Central memory CD4-positive, alpha-beta T cell (primary cell): ENCODE measurements at places on chromosomes 13 and 19.
A peak's percentile ranks its signal among the peaks of the same experiment; 100 is the strongest.

- DNase-seq: no peak
These were observed 21.5 kb downstream of the NFIC start for GRCh38 chr19:3387645-3388589.

DNA sequence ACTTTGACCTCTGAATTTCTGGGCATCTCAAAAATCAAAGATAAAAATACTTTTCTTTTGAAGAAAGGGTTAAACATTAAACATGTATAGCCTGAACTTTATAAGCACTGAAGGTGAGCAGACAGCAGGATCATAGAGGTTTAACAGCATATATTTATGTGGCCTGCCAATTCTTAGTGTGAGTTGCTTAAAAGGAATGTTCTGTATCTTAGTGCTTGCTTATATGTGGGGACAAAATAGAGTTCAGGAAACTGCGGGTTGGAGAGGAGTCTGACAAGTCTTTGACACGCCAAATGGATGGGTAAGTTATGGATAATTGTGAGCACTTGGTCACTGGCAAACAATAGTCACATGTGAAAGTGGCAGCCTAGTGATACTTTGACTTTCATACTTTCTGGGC, 1419.4 kb upstream of the SPRY2 start:
- no peak for DNase-seq

GRCh38 chr19:54485851-54486250, 12.8 kb upstream of the CDC42EP5 start:
- DNase-seq: no peak

DNA sequence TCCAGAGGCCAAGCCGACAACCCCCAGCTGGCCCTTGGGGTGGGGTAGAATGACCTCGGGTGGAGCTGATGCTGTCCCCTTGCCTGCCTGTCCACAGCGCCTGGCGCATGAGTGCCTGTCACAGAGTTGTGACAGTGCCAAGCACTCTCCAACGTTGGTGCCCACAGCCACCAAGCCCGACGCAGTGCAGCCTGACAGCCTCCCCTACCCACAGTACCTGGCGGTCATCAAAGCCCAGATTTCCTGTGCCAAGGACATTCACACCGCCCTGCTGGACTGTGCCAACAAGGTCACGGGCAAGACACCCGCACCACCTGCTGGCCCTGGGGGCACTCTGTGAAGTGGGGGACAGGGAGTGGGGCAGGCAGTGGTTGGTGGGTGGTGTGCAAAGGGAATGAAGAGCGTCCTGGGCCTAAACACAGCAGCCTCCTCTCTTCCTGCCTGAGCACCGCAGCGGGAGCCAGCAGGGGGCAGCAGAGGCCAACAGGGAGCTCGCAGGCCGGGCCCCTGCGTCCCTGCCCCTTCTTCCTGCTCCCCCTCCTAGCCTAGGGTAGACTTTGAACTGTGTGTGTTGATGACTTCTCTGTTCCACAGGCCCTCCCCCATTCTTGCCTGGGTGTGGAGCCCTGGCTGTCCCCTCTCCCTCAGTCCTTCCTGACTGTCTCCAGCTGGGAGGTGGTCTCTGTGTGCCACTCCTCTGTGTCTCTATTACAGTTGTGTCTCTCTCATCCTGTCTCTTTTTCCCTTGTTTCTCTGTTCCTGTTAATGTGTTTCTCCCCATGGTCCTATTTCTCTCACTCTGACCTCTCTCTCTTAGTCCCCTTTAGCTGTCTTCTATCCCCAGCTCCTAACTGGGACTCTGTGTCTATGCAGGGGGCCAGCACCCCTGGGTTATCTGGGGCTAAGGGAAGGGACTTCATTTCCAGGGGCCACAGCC, 6.5 kb downstream of the MED29 start:
- DNase-seq: peak; percentile 90

- DNase-seq: no peak
These were observed 5.0 kb downstream of the KLK4 start for GRCh38 chr19:50906217-50906616.

- DNase-seq: no peak
These were observed 5.6 kb downstream of the ZNF507 start for GRCh38 chr19:32350987-32351348.

DNA sequence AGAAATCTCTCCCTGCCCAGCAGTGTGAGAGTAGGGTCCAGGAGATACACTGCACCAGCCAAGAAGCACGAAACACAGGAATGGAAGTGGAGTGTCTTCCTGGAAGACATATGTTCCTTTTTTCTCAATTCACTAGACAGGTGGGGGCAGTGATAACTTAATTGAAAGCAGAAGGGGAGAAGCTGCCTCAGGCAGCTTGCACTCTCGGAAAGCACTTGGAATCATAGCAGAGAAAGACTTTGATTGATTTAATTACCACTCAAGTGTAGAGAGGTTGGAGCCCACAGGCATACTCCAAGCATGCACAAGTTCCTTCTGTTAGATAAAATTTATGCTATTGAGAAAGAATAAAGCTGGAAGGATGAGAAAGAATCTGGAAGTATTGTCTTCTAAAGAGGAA, 249.4 kb downstream of the SLITRK6 start:
- DNase-seq: no peak

- no peak for DNase-seq
These were observed 6.1 kb downstream of the PTGIR start for GRCh38 chr19:46618670-46619231.

GRCh38 chr13:30446126-30446500, 19.6 kb downstream of the HMGB1 start:
- DNase-seq: no peak

- DNase-seq: no peak
These were observed 1.4 kb upstream of the HPN start for GRCh38 chr19:35039881-35040825.

- DNase-seq: no peak
These were observed 74.3 kb upstream of the UBL3 start for GRCh38 chr13:29924482-29925350.

GRCh38 chr19:35715355-35715809, 2.4 kb upstream of the KMT2B start:
- no peak for DNase-seq

- no peak for DNase-seq
These were observed 43.6 kb downstream of the RUBCNL start for GRCh38 chr13:46343279-46343994.

GRCh38 chr13:37382146-37382545, 216.4 kb downstream of the POSTN start:
- no peak for DNase-seq

- no peak for DNase-seq
These were observed 73.0 kb downstream of the ZNF100 start for GRCh38 chr19:21694171-21694906.

DNA sequence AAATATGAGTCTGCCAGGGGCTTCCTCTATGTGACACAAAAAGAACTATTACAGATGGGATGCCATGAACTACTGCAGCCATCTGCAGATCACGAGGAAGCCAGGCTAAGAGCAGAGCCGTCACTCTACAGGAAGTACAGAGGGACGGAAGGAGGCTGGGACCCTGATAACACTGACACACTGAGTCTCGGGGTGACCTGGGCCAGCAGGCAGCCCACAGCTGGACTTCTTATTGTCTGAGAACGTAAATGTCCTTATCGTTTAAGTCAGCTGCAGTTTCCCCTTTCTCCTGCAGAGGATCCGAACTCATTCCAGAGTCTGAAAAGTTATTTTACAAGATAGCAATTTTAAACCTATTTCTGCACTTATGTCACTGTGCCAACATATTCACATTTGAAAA, 20.7 kb downstream of the PARP4 start:
- DNase-seq: no peak

DNA sequence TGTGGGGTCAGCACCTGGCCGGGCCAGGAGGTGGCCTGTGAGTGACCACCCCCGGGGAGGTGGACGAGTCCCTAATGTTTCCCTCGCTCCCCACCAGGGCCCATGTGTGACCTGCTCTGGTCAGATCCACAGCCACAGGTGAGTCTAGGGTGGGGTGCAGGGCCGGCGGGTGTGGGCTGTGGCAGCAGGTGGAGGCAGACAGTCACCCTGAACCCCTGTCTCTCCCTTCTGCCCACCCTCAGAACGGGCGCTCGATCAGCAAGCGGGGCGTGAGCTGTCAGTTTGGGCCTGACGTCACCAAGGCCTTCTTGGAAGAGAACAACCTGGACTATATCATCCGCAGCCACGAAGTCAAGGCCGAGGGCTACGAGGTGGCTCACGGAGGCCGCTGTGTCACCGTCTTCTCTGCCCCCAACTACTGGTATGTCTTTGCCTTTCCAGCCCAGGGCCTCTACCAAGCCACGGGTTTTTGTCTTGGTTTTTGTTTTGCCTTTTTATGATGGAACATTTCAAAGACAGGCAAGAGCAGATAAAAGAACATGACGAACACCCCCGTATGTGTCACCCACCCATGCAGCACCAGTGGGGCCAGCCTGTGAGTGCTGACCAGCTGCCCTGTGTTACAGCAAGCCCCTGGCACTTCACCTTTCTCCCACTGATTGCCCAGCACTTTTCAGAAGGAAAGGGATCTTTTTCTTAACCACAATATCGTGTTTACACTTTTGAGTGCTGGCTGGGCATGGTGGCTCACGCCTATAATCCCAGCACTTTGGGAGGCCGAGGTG, 24.9 kb downstream of the CCDC8 start:
- DNase-seq: no peak

DNA sequence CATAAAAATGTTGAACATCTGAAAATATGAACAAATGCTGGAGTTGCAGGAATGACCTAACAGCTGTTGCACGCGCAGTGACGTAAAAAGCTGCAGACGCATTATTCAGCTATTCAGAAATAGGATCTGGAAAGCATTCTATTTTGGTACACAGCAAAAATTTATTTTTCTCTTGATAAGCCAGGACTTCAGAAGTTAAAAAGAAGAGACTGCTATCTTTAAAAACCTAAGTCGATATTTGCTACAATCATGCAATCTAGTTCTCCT, 36.9 kb upstream of the STARD13 start:
- DNase-seq: no peak
